ENCODE measurements at places on chromosomes 12 and 14.
A peak's percentile ranks its signal among the peaks of the same experiment; 100 is the strongest.

DNA sequence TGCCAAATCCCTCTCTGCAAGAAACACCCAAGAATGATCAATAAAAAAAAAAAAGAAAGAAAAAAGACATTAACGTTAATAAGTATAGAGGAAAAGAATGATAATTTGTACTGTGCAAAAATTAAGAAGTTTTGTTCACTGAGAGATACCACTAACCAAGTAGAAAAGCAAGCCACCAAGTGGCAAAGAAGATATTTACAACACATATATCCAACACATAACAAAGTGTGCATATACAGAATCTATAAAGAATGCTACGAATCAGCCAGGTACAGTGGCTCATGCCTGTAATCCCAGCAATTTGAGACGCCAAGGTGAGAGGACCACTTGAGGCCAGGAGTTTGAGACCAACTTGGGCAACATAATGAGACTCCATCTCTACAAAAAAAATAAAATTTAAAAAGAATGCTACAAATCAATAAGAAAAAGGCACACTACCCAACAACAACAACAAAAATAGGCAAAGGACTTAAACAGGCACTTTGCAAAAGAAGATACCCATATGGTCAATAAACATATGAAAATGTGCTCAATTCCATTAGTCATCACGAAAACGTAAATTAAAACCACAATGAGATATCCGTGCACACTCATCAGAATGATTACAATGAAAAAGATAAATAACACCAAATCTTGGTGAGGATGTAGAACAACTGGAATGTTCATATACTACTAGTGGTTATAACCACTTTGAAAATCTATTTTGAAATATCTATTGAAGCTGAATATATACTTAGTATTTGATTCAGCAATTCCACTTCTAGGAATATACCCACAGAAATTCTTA is 19.8 kb downstream of the GALNT4 start:
- no peak for DNase-seq

DNA sequence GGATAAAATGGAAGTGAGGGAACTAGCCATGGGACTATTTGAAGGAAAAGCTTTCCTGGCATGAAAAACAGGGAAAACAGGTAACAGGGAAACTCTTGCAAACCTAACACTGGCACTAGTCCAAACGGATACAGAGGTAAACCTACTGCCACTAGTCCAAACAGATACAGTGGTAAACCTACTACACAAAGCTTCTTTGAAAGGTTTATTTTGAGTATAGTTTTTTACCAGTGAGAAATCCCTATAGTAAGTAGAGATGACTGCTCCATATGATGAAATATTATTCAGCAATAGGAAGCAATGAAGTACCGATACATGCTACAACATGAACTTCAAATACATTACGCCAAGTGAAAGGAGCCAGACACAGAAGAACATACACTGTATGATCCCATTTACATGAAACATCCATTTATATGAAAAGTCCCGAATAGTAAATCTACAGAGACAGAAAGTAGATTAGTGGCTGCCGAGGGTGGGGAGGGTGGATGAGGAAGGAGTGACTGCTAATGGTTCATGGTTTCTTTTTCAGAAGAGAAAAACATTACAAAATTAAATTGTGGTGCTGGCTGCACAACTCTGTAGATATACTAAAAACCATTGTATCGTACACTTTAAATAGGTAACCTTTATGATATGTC is 25.5 kb downstream of the SPTLC2 start:
- DNase-seq, result no peak

GRCh38 chr14:104935955-104936354 is 11.3 kb downstream of the PLD4 start:
- DNase-seq, result no peak

DNA sequence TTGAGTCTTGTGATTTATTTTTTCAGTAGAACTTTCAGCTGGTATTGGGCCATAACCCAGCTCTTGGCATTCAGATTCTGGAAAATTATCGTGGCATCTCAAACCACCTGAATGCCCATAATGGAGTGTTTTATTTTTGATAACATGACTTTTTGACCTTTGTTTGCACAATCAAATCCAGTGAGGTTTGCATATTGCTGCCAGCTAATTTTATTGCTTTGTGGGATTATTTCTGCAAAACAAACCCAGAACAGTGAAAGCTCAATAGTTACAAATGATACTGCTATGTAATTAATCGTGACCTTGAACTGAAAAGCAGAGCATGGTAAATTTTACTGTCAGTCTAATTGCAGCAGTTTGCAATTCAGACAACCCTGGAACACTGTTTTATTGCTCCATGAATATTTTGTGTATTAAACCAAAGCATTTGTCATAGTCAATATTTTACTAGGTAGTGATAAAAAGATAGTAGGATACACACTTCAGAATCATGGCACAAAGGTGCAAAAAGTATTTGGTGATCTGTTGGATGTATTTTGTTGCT is 255.2 kb upstream of the NAV3 start:
- DNase-seq, result no peak

GRCh38 chr12:107468182-107468581 is 217.4 kb upstream of the PWP1 start:
- DNase-seq, result peak; percentile 83

GRCh38 chr12:96985515-96986362 is 78.7 kb downstream of the NEDD1 start:
- peak; percentile 45 for DNase-seq

GRCh38 chr14:82837611-82838140 is 1304.0 kb upstream of the SEL1L start:
- no peak for DNase-seq

GRCh38 chr14:103551338-103551762 is 11.1 kb downstream of the BAG5 start:
- DNase-seq, result no peak

GRCh38 chr14:75968456-75968855 is 13.3 kb downstream of the TGFB3 start:
- DNase-seq, result no peak

- no peak for DNase-seq
Observed at GRCh38 chr14:47102472-47102871, 450.9 kb upstream of the RPL10L start.

DNA sequence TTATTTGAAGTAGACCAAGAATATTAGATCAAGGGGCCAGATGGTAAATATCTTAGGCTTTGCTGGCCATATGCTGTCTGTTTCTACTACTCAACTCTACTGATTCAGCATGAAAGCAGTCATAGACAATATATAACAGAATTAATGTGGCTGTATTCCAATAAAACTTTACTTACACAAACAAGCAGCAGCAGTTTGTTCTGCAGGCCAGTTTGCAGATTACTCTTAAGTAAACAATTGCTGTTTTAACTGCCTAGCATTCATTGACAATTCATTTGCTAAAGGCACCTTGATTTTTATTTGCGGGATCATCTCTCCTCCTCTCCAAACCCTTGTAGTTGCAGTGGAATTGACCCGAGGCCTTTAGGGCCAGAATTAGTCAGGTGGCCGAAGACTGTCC is 94.1 kb upstream of the GARIN6 start:
- peak; percentile 16 for DNase-seq

DNA sequence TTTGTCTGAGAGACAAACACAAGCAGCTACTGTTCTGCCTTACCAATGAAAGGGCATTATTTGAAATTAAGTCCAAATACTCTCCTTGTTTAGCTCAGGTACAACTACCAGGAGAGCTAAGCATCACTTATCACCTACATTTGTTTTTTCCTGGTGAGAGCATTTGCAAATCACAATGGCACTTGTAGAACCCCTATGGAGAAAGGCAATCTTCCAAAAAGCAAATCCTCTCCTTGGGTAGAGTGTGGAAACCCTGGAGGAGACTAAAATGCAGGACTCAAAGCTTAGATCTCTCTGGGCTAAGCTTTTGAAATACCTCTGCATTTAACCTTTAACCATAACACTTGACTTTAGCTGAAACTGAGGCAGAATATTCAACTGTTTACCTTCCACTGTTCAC is 20.8 kb downstream of the GTSF1 start:
- peak; percentile 53 for DNase-seq

- no peak for DNase-seq
Observed at GRCh38 chr12:68633614-68634558, 23.2 kb downstream of the RAP1B start.

DNA sequence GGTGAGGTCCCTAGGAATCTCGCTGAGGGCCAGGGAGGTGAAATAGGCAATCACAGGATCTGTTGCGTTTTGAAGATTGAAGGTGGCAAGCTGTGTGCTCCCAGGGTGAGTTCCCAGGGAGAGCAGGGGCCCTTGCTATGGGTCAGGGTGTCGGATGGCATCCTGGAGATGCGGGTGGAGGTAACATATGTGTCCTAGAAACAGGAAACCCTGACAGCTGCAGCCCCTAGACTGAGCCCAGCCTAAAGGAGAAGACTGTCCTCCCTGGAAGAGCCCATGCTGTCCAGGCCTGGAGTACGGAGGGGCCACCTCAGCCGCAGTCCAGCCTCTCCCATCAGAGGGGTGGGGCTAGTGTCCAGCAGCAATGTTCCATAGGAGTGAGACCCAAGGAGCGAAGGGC is 194.2 kb downstream of the NTF3 start:
- no peak for DNase-seq

- DNase-seq, result no peak
Observed at GRCh38 chr12:78490861-78491260, 373.7 kb upstream of the SYT1 start.

- DNase-seq, result no peak
Observed at GRCh38 chr14:99348816-99349614, 77.0 kb upstream of the BCL11B start.

- DNase-seq, result no peak
Observed at GRCh38 chr14:89672636-89673511, 255.8 kb upstream of the FOXN3 start.

DNA sequence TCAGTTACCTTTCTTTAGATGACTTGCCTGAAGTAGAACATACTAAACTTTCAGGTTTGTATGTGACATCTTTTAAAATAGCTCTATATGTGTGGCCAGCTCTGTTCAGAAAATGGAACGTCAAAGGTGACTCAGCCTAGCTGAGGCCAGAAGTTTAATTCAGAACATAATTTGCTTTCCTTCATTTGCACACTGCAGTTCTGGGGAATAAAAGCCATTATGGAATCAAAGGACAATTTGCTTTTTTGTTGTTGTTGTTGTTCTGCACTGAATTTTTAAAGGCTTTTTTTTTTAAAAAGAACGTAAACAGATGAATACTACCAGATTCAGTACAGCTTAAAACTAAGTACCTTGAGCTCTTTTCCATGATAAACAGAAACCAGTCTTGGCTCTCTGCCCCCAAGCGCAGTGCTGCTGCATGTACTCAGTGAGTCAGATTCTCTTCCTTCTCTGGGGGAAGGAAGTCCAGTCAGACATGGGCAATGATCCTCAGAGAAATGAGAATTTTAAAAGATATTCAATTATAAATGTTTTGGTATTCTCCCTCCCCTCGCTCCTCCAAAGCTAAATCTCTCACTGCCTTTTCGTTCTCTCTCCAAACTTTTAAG is 644.2 kb downstream of the NOVA1 start:
- no peak for DNase-seq

GRCh38 chr12:1053690-1054089 is 62.7 kb downstream of the ERC1 start:
- DNase-seq, result no peak

GRCh38 chr14:64844969-64845536 is 34.7 kb downstream of the SPTB start:
- DNase-seq, result no peak

- no peak for DNase-seq
Observed at GRCh38 chr12:14970473-14970872, 2.4 kb upstream of the PDE6H start.

GRCh38 chr12:5706247-5706646 is 238.8 kb downstream of the ANO2 start:
- DNase-seq, result no peak

DNA sequence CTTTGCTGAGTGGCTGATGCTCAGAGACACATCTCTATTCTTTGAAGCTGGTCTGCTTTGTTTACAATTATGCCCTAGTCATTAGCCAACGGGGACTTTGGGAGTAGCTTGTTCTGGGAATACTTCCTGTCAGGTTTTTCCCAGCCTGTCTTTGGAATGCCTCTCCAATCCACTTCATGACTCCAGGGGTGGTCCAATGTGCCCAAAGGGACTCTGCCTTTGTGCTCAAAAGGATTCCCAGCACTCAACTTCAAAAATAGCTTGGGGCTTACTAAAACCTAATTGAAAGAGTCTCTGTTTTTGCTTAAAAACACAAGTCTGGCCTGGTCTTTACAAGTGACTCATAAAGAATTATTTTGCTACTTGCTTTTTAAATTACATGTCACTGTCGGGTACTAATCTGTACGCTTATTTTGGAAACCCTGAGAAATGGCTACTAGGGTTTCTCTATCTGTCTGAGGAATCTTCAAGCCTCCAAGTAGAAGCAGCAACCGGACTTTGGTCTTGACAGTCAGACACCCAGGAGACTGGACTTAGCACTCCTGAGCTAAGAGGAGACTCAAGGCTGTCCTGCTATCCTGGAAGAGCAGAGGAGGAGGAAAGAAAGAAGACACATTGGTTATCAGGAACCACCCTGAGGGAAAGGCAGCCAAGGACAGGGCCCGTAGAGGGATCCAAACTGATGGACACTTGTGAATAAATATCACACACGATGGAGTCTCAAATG is 20.7 kb downstream of the PHLDA1 start:
- peak; percentile 19 for DNase-seq

GRCh38 chr12:44299524-44299923 is 463.6 kb downstream of the TMEM117 start:
- no peak for DNase-seq

DNA sequence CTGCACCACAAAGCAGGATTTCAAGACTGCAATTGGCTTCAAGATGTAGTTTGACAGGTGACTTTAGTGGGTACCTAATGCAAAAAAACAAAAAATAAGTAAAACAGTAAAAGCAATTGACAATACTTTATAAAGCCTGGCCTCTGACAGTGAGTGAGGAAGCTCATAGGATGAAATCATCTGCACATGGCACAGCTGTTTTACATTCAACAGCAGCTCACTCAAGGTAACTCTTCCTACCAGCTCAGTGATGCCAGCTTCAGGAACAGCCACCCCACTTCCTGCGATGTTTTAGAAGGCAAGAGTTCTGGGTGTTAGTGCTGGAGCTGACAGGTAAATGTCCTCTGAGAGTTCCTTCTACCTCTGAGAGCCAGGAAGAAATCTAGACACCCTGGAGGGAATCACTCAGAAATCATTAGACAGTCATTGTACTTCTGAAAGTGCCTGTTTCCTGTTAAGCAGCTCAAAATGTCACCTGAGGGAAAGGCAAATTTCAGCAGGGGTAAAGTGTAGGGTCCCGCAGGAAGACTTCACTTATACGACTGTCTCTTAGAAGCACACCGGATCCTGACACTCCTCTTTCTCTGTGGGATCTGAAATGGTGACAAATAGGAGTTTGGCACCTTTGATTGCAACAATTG is 99.9 kb downstream of the FOXN3 start:
- no peak for DNase-seq

GRCh38 chr12:24244231-24244630 is 294.8 kb upstream of the SOX5 start:
- no peak for DNase-seq

DNA sequence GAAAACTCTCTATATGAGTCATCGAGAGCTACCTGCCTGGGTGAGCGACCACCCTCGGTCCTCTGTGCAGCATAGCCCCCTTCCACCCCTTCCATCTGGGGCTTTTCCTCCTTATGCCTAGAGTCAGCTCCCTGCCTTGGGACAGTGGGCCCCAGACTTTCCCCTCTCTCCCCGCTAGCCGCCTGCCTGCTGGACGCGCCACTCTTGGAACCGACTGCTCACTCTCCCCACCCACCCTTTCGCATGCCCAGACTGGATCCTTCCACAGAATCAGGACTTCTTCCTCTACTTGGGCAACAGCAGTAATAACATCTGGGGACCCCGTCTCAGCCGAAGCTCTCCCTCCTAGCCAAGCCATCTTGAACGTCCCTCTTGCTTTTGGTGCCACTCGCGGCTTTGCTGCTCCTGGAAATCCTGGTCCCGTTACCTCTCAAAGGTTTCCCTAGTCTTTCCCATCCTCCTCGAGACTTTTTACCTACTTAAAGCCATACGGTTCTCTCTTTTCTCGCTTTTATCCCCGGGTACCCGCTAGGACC is 671 bp downstream of the ESYT1 start:
- peak; percentile 69 for DNase-seq
